ENCODE measurements at places on chromosomes 7 and 10.

DNA sequence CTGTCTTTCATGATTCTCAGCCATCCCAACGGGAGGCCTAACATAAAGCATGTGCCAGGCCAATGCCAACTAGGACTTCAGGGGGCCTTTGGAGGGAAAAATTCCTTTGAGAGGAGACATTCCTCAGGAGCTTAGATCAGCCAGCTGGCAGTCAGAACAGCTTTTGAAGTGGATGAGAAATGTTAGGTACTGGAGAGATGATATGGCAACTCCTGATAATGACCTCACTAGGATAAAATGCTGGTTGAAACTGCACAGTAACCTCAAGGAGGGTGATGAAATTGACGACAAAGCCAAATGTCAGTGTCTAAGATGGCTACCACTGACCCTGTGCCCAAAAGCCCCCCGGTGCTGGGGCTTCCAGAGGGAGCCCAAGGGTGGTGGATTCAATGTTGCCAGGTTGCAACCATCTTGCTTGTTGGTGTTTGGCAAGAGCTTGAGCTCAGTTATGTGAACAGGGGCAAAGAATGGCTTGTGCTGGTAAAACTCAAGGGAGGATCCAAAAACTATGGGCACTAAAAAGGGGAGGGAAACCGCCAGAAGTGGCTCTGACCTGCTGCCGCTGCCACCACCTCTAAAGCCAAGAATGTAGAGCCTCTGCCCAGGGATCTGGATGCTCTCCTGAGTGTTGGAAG is 121.2 kb downstream of the UBE2H start:
- DNase-seq = no peak

DNA sequence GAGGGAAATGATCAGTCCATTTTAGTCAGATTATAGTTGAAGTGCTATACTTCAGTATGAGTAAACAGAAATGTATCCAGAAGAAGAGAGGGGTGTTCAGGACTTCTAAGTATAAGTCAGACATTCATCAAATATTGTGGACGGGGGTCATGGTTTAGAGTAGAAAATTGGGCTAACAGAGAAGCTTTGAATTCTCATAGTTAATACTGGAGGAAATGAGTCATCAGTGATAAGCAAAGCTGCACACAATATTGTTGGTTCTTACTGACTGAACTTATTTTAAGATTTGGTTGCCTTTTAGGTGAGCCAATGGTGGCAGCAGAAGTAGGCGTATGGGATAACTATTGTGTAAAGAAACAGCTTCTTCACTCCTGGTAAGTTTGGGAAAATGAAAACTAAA is 1.7 kb upstream of the SUMF2 start:
- no peak for DNase-seq

DNA sequence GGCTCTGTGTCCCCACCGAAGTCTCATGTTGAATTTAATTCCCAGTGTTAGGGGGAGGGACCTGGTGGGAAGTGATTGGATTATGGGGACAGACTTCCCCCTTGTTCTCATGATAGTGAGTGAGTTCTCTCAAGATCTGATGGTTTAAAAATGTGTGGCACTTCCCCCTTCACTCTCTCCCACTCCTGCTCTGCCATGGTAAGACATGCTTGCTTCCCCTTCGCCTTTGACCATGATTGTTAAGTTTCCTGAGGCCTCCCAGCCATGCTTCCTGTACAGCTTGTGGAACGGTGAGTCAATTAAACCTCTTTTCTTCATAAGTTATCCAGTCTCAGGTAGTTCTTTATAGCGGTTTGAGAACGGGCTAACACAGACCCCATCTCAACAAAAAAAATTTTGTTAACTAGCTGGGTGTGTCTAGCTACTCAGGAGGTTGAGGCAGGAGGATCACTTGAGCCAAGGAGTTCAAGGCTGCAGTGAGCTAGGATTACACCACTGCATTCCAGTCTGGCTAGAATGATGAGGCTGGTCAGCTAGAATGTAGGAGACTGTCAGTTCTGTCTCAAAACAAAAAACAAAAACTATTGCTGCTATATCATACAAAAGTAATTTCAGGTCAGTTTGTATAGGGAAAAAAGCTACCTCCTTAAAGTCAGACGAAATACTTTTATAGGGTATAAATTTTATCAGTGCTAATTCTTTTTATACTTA is 57.7 kb downstream of the ATAD1 start:
- no peak for DNase-seq

GRCh38 chr10:68284062-68285001 is 47.5 kb upstream of the HNRNPH3 start:
- no peak for DNase-seq

- DNase-seq = no peak
Measured at GRCh38 chr7:20651960-20652544, 36.6 kb downstream of the ABCB5 start.

DNA sequence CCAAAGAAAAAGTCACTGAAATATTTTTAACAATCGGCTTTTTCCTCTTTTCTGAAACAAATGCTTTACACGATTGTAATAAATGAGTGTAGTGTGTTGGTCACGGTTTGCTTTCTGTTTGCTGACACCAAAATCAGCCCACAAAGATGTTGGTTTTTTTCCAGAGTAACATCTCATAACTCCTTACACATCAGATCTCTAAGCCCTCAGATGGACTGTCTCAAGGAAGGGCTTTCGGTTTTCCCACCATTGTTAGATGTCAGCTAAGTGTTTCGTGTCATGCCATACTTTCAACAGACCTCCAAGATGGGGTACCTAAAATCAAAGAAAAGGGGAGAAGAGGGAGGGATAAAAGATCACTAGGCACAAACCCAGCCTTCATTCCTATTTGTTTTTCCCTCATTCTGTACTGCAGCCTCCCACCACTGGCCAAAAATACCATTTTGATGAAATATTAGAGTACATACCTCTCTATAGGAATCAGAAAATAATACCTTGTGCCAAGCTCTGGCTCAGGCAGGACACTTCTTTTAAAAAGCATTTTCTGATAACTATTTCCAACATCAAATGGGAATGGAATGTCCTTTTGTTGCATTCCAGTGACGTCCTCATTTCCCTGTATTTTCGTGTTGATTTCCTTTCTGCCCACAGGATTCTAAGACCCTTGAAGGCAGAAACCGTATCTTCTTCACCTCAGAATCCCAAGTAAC is 159.1 kb downstream of the DGKI start:
- DNase-seq = no peak

- no peak for DNase-seq
Measured at GRCh38 chr7:19009241-19009935, 108.0 kb downstream of the TWIST1 start.

- DNase-seq = no peak
Measured at GRCh38 chr7:30466266-30466665, 12.3 kb downstream of the NOD1 start.

GRCh38 chr7:140317597-140317996 is 80.7 kb downstream of the SLC37A3 start:
- no peak for DNase-seq

DNA sequence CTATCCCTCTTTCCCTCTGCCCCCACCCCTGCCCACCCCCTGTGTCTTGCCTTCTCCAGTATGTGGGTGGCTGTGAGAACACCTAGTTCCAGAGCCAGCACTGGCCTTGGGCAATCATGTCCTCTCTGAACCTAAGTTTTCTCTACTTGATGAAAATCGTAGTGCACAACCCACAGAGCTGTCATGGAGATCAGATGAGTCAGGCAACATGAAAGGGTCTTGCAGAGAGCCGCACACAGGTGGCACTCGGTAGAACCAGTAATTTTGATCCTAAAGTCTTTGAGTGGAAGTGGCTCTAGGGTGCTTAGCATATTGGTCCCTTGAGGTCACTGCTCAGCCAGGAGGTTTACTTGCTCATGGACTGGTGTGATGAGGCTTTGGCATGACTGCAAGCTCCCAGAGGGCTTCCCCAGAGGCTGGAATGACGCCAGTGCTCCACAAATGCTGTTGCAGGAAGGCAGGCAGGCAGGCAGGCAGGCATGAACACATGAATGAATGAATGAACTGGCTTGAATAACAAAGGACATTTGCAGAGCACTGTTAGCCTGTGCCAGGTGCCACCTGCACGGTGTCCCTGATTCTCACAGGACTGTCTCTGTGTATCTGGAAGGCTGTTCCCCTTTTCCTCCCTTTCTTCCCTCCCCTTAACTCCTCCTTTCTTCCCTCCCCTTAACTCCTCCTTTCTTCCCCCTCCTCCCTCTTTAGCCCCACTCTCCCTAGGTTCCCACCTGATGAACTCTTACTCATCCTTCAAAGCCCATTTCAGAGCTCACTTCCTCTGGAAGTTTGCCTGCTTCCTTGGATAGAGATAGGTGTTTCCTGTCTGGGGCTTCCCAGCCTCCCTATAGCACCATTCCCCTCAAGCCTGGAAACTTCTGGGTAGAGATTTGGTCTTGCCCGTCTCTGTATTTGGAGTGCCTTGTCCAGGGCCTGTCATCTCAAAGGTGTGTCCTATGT is 27.2 kb upstream of the CTBP2 start:
- DNase-seq = no peak

- DNase-seq = no peak
Measured at GRCh38 chr7:104230606-104231005, 22.8 kb upstream of the ORC5 start.

DNA sequence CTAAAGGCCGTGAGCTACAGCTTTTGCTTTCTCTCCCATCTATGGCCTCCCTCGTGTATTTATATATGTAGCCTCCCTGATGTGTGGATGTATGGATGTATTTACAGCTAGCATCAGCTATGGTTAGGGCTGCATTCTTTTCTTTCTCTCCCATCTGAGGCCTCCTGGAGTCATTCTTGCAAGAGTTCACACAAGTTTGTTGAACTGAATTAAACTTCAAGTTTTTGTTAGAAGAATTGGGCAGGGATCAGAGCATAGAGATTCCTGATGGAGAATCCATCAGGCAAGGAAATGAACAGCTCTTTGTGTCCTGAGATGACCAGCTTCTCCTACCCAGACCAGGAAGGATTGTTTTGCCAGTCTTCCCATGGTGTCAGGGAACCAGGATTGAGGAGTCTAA is 60.3 kb downstream of the AHCYL2 start:
- DNase-seq = no peak

GRCh38 chr10:103969436-103969835 is 2.5 kb downstream of the SLK start:
- DNase-seq = no peak

DNA sequence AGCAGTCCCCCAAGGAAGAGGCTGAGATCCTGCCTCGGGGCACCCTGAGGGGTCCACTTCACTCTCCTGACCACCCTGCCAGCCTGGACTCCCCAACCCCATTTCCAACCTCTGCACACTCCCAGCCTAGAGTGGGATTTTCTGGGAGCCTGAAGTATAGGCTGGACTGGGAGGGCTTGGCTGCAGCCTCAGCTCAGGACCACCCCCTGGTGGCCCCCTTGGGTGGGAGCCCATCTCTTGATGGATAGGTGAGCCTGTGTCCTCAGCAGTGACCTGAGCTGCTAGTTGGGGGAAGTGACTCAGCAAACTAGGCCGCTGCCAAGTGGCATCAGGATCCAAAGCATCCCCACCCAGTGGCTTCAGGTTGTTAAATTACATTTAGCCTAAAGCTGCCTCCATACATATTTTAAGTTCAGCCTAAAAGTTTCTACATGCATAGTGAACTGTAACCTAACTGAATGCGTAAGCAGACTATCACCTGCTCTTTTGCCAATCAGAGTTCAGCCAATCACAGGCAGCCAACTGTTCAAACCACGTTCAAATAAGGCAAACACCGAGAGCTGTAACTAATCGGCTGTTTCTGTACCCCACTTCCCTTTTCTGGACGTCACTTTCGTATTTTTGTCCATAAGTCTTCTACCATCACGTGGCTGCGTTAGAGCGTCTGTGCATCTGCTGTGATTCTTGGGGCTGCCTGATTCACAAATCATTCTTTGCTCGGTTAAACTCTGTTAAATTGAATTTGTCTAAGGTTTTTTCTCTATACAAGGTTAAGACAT is 144.0 kb downstream of the PLPP4 start:
- DNase-seq = no peak

DNA sequence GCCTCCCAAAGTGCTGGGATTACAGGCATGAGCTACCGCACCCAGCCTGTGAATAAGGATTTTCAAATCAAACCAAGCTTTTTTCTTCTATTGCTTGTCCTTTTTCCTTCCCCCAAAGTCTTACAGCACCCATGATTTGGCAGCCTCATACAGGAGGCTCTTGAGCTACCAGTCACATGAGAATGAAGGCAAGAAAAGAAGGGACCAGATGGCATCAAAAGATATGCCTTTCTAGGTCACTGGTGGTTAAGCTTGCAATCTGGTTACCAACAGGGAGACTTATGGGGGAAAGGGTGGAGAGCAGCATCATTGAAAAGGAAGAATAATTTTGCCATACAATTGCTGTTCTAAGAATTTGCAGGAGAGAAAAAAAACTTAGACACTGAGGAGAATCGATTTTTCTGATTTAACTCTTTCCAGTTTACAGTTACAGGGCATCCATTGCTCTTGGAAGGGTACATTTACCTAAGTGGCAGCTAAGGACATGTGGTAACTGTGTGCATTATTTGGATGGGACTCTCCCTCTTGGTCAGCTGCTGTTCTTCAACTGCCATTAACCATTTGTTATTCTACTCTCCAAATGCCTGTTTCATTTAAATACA is 29.5 kb downstream of the SMNDC1 start:
- no peak for DNase-seq

- no peak for DNase-seq
Measured at GRCh38 chr10:125284875-125285597, 124.7 kb upstream of the CTBP2 start.

- DNase-seq = no peak
Measured at GRCh38 chr7:84533182-84533581, 338.6 kb upstream of the SEMA3A start.

DNA sequence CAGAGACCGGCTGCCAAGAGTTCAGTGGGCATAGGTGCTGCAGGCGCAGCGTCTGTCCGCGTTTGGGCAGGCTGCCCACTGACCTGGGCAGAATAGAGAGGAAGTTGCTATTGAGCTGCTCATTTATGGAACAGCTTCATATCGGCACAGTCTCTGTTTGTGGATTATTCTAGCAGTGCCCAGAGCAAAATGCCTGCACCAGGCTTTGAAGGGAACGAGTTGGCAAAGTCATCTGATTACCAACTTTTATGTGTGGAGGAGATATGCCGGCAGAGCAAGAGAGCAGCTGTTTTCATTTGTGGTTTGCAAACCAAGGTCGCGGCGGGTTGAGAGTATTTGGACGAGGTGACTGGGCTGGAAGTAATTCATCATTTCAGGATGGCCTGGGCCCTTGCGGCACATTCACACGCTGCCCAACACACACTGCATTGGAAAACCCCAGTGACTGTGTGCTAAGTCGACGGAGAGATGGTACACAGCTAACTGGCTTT is 228.5 kb downstream of the TCERG1L start:
- no peak for DNase-seq

DNA sequence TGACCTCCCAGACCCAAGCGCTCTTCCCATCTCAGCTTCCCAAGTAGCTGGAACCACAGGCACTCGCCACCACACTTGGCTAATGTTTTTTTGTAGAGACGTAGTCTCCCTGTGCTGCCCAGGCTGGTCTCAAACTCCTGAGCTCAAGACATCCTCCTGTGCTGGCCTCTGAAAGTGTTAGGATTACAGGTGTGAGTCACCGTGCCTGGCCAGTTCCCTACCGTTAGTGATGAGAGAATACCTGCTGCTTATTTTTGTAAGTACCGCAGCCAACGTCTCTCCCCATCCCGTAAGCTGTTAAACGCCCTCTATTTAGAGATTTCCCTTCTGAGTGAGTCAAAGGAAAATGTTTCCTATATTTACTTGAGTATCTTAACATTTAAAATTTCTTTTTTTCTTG is 38.5 kb upstream of the PDLIM1 start:
- DNase-seq = no peak

GRCh38 chr7:38321515-38321944 is 48.1 kb upstream of the TARP start:
- no peak for DNase-seq

Measured in activated CD4-positive, alpha-beta T cell treated with anti-CD3 and anti-CD28 coated beads, Interleukin-2, Interleukin-4, amounts not matched to agents 100 ng/mL and 50 ng/mL, durations not matched to agents 16 hours and 8 hours (primary cell).